ENCODE measurements at places on chromosomes 12 and 14.

DNA sequence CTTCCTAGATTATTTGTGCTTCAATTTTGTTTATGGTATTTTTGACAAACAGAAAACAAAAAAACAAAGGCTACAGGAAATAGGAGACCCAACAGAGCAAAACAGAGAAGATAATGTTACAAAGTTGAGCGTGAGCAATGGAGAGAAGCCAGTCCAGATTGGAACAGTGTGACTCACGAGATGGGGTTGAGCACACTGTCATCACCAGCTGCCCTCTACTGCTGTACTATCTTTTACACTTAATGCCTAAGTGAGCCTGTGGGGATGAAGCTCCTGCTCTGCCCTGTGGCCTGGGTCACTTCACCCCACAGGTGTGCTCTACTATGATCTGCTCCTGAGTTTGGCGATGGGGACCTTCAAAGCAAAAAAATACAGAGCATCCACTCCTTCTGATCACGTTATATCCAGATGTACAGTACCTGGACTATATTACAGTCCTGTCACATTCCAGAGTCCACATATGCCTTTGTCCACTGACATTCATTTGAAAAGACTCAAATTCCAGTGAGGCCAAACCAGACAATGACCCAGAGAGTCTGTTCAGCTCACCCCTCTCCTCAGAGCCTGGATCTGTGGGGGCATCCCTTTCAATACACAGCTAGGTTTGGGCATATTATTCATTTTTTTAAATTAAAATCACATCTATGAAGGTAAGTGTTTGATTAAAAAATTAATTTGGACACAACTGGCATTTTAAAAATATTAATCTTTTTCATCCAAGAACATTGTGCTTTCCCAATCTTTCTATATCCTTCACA, 4.4 kb downstream of the IPO8 start:
- no peak for DNase-seq

DNA sequence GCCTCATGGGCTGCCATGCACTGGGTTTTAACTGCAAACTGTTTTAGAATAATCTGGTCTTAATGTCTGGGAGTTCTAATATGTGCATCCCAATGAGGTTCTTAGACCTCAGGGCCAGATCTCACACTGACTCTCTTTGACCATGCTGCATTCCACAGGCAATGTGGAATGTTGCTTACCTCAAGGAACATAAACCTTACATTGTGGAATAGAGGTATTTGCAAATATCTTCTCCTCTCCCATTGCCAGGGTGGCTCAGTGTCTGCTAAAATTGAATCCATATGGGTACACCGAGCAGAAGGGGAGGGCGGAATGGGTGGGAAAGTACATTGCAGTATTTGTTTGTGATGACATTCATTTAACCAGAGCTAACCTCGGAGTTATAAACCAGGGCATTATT, 78.6 kb downstream of the CHST11 start:
- no peak for DNase-seq

GRCh38 chr12:113826805-113827538, 139.2 kb downstream of the RBM19 start:
- no peak for DNase-seq

DNA sequence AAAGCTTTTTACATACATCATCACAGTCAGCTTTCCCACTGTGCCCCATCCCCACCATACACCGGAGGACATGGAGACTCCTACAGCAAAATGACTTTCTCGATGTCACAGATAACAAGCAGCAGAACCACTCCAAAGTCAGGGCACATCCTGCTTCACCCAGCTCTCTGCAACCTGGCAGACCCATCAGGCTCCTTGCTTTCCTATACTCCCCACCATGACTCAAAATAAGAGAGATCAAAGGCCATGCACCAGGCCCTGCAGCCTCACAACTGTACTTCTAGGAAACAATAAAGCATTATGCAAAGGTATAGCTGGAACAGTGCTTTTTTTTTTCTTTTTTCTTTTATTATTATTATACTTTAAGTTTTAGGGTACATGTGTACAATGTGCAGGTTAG, 187.4 kb downstream of the DPF3 start:
- no peak for DNase-seq

GRCh38 chr12:32151086-32151485, 44.4 kb downstream of the BICD1 start:
- DNase-seq = peak; percentile 12

GRCh38 chr12:71748081-71748850, 6.4 kb upstream of the RAB21 start:
- DNase-seq = no peak

DNA sequence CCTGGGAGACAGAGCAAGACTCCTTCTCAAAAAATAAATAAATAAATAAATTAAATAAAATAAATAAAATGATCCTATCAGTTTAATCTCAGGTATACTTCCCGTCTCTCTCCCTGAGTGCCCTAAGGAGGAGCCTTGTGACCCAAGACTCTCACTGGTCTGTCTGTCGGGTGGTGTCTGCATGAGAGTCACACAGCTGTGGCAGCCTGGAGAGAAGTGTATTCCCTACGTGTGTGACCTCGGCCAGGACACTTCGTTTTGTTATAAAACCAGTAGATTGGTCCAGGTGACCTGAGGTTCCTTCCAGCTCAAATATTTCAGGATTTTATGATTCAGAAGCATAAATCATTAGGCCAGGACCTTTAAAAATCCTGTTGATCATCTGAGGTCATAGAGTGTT, 4.8 kb downstream of the SYNE3 start:
- DNase-seq = no peak

DNA sequence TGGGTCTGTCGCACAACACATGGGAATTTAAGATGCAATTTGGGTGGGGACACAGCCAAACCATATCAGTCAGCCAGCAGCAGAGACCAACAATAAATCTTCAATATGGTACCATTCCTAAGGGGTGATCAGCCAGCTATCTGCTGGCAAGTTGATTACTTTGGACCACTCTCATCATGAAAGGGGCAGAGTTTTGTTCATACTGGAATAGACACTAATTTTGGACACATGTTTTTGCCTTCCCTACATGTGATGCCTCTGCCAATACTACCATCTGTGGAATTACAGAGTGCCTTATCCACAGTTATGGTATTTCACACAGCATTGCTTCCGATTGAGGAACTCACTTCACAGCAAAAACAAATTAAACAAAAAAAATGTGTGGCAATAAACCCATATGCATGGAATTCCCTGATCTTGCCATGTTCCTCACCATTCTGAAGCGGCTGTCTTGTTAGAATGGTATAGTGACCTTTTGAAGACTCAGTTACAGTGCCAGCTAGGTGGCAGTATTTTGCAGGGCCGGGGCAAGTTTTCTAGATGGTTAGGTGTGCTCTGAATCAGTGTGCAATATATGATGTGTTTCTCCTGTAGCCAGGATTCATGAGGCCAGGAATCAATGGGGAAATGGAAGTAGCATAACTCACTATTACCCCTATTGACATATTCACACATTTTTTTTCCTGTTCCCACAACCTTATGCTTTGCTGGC, 179.0 kb upstream of the IGF1 start:
- no peak for DNase-seq

GRCh38 chr12:90280033-90280432, 571.4 kb upstream of the ATP2B1 start:
- no peak for DNase-seq

DNA sequence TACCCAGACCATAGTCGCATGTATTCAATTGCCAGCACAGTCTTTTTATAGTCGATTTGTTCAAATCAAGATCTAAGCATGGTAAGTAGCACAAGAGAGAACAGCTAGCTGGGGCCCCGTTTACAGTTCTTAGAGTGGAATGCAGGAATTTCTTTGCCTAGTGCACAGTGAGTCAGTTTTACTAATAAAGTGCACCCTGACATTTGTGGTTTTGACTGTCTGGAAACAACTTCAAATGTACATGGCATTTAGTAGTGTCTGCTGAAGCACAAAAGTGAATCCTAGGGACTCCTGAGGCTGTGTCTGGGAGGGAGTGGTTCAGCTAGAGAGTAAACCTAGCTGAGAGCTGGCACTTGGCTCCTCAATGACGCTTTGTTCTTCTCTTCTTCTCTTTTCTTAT, 64.9 kb downstream of the TMX1 start:
- DNase-seq = no peak

DNA sequence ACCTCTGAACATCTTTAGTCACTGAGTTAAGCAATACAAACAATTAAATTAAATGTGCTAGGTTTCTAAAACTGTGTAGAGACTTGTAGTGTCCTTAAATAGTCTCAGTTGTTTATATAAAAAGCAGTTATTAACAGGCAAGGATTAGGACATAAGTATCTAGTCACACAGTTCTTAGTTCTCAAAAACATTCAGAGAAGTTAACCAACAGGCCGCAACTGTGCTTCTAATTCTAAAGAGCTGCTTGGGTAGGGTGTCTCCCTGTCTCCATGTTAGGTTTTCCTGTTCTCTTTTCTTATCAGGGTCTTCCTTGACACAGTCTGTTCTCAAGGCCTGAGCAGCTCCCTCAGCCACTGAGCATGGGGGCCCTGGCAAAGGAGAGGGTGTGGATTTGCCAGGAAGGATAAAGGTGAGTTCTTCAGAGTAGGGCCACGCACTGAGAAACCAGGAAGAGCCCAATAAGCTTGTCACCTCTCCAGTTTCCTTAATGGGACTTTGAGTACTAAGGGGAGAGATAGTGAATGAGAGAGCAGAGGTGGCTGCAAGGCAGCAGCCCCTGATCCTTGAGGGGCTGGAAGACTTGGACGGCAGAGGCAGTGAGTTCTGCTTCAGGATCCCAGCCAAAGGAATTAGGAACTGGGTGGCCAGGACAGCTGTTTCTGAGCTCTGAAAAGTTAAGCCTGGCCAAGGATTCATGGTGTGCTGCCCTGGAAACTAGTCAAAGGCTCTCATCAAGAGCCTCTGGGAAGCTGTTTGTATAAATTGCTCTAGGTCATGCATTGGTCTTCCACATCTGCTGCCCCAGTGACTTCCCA, 177.3 kb downstream of the MYRFL start:
- no peak for DNase-seq

- no peak for DNase-seq
Observed at GRCh38 chr14:54890788-54891187, 11.8 kb downstream of the GCH1 start.

GRCh38 chr12:54038871-54039414, 6.1 kb downstream of the HOXC5 start:
- DNase-seq = no peak

DNA sequence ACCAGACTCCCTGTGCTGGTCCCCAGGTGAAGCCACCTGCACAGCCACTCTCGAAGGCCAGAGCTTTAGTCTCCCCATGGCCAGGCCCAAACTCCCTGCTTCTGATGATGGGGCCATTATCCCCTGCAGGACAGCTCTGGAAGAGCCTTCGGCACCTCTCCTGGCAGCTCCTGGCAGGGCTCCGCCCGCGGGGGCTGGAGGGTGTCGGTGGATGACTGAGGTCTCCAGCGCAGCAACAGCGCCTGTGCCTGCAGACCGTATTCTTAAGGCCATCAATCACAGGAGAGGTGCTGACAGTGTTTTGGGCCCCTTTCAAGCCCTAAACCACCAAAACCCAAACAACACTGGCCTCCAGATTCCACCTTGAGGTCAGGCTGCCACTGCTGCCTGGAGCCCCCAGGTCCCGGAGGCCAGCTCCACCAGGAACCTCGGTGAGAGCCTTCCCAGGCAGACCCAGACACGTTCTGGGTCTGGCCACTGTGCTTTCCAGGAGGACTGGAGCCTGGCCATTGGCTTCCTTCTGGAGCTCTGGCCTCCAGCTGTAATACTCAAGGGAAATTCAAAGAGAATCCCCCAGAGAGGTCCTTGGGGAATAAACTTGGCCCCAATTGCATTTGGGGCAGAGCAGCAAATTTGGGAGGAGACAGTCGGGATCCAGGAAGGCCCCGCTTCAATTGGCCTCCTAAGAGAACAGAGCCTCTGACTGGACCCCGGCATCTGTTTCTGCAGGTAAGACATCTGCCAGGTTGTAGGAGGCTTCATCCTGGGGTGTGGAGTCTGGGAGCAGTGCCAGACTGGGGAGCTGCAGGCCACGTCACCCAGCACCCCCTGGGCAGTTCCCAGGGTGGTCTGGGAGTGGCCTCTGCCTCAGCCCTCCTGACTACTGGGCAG, 210.6 kb upstream of the RTL1 start:
- DNase-seq = no peak

GRCh38 chr14:38770251-38770650, 332.8 kb downstream of the SEC23A start:
- DNase-seq = no peak

- no peak for DNase-seq
Observed at GRCh38 chr12:119634743-119635142, 33.2 kb upstream of the PRKAB1 start.

GRCh38 chr12:26853303-26854030, 20.5 kb upstream of the ITPR2 start:
- peak; percentile 58 for DNase-seq

Data from NCI-H1105 (cell line).